ENCODE measurements at places on chromosomes 2 and 18.

- DNase-seq: no peak
These were observed 167.7 kb downstream of the ANAPC1 start for GRCh38 chr2:111715987-111716904.

DNA sequence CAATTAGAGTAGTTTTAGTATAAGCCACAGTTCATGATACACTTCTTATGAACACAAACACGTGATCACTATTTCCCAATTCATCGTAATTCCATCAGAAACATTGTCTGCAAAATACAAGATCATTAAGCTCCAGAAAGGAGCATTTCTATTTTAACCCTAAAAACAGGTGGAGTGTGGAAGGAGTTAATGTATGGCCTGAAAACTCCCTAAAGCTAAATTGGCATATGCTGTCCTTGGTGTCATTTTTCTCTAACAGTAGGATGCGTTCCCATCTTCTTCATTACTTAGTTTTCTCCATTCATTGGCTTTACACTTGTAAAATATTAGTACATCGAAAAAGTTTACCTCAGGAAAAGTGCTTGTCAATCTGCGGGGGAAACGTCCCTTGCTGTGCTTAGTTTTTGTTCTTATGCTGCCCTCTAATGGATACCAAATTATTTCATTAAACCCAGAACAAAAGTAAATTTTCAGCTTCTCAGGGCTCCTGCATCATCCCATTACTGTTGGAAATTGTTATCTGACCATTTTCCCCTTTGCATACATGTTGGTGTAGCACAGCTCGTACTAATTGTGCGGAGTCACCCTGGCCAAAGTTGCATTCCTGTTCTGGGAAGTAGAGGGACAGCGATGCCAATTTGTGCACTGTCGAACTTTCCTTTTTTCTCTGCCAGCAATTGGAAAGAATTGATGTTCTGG is 153.4 kb downstream of the GPD2 start:
- DNase-seq: no peak

GRCh38 chr18:47438001-47438400 is 186.5 kb upstream of the SKOR2 start:
- no peak for DNase-seq

GRCh38 chr2:240585101-240585500 is 1.4 kb upstream of the CAPN10 start:
- DNase-seq: no peak

DNA sequence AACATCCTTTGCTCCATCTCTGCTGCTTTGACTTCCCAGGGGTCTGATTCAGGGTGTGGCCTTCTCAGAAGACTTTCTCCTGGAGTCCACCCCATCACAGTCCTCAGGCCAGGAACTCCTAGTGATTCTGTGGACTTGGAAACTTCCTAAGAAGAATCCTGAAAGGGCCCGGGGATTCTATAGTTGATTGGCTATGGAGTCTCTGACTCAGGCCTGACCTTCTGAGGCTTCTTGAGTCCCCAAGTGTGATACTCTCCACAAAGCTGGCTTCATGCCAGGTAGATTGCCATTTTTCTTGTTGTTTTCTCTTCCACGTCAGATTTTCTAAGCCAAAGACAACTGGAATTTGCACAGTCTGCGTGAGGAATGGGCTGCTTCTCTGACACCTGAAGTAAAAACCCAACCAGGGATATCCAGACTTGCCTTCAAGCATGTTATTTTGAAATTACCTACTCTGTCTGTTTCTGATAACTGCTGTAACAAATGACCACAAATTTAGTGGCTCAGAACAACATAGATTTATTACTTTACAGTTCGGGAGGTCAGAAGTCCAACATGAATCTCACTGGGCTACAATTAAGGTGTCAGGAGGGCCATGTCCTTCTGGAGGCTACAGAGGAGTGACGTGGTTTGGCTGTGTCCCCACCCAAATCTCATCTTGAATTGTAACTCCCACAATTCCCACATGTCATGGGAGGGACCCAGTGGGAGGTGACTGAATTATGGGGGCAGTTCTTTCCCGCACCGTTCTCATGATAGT is 69.3 kb downstream of the ALPK2 start:
- DNase-seq: no peak
